ENCODE measurements at places on chromosomes 12 and 14. TPM values are rescaled to one million over a fixed set of nuclear protein-coding genes. Genes with fewer than 3 reads are reported as not detected.

LETMD1 gene
- total RNA-seq: 67.9 TPM

PFKM gene
- 122 TPM for total RNA-seq

ANG gene
- 5.1 TPM for total RNA-seq

METTL3 gene
- total RNA-seq: 86.8 TPM

SLC39A5 gene
- total RNA-seq: 34.9 TPM

DLGAP5 gene
- 9.5 TPM for total RNA-seq

CELA1 gene
- total RNA-seq: not detected

Measured in metanephros (tissue), 2 donors.